ENCODE measurements at places on chromosomes 12 and 14. TPM values are rescaled to one million over a fixed set of nuclear protein-coding genes. Genes with fewer than 3 reads are reported as not detected.

Gene TRIM9
- 11.9 TPM for total RNA-seq

Gene TAS2R42
- total RNA-seq = not detected

DNA sequence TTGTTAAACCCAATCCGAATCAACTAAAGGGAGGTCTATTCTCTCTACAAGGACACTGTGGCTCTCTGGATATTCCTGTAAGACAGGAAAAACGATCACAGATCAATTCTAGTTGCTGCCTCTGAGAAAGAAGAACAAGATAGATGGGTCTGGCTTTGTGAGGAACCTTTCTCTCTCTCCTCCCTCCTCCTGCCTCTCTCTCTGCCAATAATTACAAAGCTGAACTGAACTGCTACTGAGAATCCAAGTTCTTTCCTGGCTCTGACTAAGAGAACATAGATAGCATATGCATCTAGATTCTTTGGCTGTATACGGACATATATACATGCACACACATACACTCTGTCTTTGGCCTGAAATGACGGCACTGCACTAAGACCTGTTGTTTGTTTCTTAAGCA is 27.6 kb downstream of the ETV6 start:
- peaks cover 28% of the 10 kb centered on the region for H3K4me1 ChIP-seq
- H3K27me3 ChIP-seq = peaks cover 6% of the 10 kb centered on the region
- H3K36me3 ChIP-seq = no peaks in the 10 kb centered on the region
- no peak overlapping the region for H3K27ac ChIP-seq

GRCh38 chr14:83421711-83422110 is 1888.1 kb upstream of the SEL1L start:
- no peak for DNase-seq
- H3K4me1 ChIP-seq = no peaks in the 10 kb centered on the region
- H3K36me3 ChIP-seq = no peaks in the 10 kb centered on the region
- H3K27me3 ChIP-seq = no peaks in the 10 kb centered on the region

GRCh38 chr14:20294636-20295035 is 11.1 kb downstream of the TTC5 start:
- no peaks in the 10 kb centered on the region for H3K27me3 ChIP-seq
- no peak overlapping the region for H3K27ac ChIP-seq
- H3K4me1 ChIP-seq = no peaks in the 10 kb centered on the region
- no peaks in the 10 kb centered on the region for H3K36me3 ChIP-seq
- DNase-seq = no peak
- no peak overlapping the region for H3K4me3 ChIP-seq

DNA sequence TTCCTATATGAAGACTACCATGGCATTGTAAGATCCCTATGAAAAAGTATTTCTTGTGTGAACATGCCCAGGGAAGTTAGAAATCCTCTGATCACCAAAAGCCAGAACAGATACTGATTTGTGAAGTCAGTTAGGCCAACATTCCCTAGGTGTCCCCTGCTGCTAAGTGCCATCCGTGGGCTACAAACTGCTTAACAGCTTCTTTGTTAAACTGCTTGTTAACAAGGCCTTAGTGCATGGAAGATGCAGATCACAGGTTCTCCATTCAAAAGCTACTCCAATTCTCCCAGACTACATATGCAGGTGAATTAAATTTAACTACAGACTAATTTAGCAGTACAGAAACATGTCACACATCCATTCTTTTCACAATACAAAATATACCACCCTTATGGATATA is 108.2 kb downstream of the PRICKLE1 start:
- peaks cover 2% of the 10 kb centered on the region for H3K4me1 ChIP-seq
- DNase-seq = no peak
- no peak overlapping the region for H3K27ac ChIP-seq
- H3K36me3 ChIP-seq = no peaks in the 10 kb centered on the region
- H3K4me3 ChIP-seq = no peak overlapping the region
- H3K27me3 ChIP-seq = peaks cover 12% of the 10 kb centered on the region

DNA sequence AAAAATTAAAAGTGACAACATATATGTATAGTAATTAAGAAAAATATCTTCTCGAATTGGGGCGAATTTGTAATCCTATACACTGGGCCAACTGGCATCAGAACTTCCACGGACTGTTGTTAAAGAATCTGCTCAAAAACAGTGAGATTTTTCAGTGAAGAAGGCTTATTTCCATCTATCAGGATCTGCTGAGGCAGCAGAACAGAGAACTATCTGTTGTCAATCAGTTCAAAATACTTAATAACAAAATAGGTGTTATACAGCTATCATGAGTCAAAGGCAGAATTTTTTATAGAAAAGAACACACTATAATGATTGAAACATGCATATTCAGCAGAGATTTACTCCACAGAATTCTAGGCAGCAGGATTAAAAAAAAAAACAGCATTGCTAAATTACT is 41.9 kb downstream of the IFNG-AS1 start:
- H3K36me3 ChIP-seq = no peaks in the 10 kb centered on the region
- no peak for DNase-seq
- no peaks in the 10 kb centered on the region for H3K4me1 ChIP-seq
- no peak overlapping the region for H3K4me3 ChIP-seq

- no peaks in the 10 kb centered on the region for H3K27me3 ChIP-seq
- no peak overlapping the region for H3K4me3 ChIP-seq
- no peak overlapping the region for H3K27ac ChIP-seq
- DNase-seq = no peak
- no peaks in the 10 kb centered on the region for H3K36me3 ChIP-seq
Measured at GRCh38 chr14:77541905-77542304, 43.3 kb upstream of the ISM2 start.

DNA sequence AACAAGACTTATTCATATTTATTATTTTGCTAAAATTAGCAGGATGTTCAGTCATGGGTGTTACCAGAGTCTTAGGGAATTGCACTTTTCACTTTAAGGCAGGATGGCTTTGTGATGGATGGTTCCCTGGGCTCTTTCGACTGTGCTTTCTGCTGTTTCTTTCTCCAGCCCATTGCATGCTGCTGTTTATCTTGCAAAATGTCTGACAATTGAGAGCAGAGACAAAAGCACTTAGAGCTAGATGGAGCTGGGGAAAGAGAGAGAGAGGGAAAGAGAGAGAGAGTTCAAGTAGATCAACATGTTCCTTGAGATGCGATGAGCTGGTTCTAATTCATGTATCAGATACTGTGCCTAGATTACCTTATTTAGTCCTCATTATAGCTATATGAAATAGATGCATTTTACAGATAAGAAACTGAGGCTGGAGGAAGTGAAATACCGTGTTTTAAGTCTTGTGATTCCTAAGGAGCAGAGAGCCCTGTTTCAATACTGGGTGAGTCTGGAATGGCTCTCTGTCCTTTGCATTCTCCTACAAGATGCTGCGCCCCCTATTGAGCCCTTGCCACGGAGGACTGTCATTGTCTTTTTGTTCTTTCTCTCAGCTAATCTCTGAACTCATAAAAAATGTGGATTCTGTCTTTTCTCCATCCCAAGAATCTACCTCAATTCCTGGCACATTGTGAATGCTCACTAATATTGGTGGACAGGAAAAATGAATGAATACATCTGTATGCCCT is 227.9 kb downstream of the ALG10B start:
- H3K36me3 ChIP-seq = peaks cover 2% of the 10 kb centered on the region
- peaks cover under 1% of the 10 kb centered on the region for H3K27me3 ChIP-seq
- no peak overlapping the region for H3K4me3 ChIP-seq
- peak; percentile 20 for DNase-seq
- H3K4me1 ChIP-seq = no peaks in the 10 kb centered on the region

DNA sequence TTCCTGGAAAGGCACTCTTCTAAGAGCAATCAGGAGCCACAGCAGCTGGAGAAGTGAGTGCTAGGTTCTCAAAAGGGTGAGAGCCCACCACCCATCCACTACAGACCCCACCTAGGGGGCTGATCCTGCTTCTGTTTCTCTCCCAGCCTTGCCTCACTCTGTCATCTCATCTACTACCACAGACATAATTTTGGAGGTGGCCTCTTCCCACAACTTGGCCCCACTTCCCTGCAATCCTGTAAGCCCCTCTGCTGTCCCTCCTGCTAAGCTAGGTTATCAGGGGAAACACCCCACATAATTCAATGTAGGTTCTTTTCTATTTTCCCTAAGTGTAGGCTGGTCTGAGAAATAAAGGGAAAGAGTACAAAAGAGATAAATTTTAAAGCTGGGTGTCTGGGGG is 16.5 kb downstream of the KRT76 start:
- no peak overlapping the region for H3K27ac ChIP-seq
- H3K36me3 ChIP-seq = no peaks in the 10 kb centered on the region
- no peak for DNase-seq
- H3K27me3 ChIP-seq = no peaks in the 10 kb centered on the region
- no peak overlapping the region for H3K4me3 ChIP-seq

DNA sequence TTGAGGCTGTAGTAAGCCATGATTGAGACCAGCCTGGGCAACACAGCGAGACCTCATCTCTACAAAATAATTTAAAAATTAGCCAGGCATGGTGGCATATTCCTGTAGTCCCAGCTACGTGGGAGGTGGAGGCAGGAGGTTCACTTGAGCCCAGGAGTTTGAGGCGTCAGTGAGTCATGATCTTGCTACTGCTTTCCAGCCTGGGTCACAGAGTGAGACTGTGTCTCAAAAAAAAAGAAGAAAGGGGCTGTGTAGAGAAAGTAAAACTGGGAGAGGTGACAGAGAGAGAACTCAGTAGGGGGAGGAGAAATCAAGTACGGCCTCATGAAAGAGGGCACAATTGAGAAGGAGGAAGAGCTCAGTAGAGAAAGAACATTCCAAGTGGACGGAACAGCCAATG is 12.4 kb downstream of the TECPR2 start:
- no peaks in the 10 kb centered on the region for H3K4me1 ChIP-seq
- no peak overlapping the region for H3K4me3 ChIP-seq
- DNase-seq = no peak
- no peak overlapping the region for H3K27ac ChIP-seq
- H3K27me3 ChIP-seq = no peaks in the 10 kb centered on the region

DNA sequence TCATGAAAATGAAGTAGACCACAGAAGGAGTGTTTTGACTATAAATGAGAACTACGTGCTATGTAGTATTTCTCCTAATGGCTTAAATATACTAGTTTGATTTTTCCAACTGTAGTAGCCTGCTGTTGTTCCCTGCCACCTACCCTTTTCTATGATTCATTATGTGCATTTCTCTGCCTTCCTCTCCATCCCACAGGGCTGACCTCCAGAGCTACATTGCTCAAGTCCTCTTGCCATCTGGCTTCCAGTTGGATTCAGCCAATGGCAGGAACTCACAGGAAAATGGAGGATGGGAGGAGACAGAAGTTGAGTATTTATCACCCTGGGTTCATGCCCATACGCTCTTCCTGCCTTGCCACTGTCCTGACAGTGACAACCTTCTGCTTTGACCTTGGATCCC is 515.3 kb downstream of the SOX5 start:
- DNase-seq = no peak
- H3K27me3 ChIP-seq = no peaks in the 10 kb centered on the region
- no peaks in the 10 kb centered on the region for H3K36me3 ChIP-seq
- H3K27ac ChIP-seq = no peak overlapping the region
- no peak overlapping the region for H3K4me3 ChIP-seq

DNA sequence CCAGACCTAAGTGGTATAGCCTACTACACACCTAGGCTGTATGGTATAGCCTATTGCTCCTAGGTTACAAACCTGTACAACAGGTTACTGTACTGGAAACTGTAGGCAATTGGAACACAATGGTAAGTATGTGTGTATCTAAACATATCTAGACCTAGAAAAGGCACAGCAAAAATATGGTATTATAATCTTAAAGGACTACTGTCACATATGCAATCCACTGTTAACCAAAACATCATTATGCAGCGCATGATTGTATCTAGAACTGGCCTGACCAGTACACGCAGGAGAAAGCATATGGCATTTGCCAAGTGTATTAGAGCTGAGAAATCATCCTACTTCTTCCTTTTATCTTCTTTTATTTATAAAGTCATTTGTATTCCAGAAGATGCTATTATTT is 75.5 kb downstream of the SLC8A3 start:
- H3K4me1 ChIP-seq = no peaks in the 10 kb centered on the region
- peaks cover 5% of the 10 kb centered on the region for H3K36me3 ChIP-seq
- no peak overlapping the region for H3K27ac ChIP-seq
- H3K4me3 ChIP-seq = no peak overlapping the region
- peaks cover 2% of the 10 kb centered on the region for H3K27me3 ChIP-seq

- peaks cover 51% of the 10 kb centered on the region for H3K4me1 ChIP-seq
- H3K27ac ChIP-seq = peak overlapping the region; percentile 44
- no peak overlapping the region for H3K4me3 ChIP-seq
- H3K36me3 ChIP-seq = peaks cover 5% of the 10 kb centered on the region
- no peaks in the 10 kb centered on the region for H3K27me3 ChIP-seq
Measured at GRCh38 chr12:23909551-23909950, 39.9 kb downstream of the SOX5 start.

GRCh38 chr14:75821831-75822521 is 159.8 kb downstream of the TGFB3 start:
- H3K4me1 ChIP-seq = peaks cover 17% of the 10 kb centered on the region
- no peak overlapping the region for H3K27ac ChIP-seq
- no peak for DNase-seq
- H3K4me3 ChIP-seq = no peak overlapping the region
- no peaks in the 10 kb centered on the region for H3K27me3 ChIP-seq

GRCh38 chr14:39247256-39247655 is 13.5 kb downstream of the MIA2 start:
- no peaks in the 10 kb centered on the region for H3K4me1 ChIP-seq
- H3K27ac ChIP-seq = no peak overlapping the region
- no peak for DNase-seq
- no peaks in the 10 kb centered on the region for H3K36me3 ChIP-seq
- H3K4me3 ChIP-seq = no peak overlapping the region

DNA sequence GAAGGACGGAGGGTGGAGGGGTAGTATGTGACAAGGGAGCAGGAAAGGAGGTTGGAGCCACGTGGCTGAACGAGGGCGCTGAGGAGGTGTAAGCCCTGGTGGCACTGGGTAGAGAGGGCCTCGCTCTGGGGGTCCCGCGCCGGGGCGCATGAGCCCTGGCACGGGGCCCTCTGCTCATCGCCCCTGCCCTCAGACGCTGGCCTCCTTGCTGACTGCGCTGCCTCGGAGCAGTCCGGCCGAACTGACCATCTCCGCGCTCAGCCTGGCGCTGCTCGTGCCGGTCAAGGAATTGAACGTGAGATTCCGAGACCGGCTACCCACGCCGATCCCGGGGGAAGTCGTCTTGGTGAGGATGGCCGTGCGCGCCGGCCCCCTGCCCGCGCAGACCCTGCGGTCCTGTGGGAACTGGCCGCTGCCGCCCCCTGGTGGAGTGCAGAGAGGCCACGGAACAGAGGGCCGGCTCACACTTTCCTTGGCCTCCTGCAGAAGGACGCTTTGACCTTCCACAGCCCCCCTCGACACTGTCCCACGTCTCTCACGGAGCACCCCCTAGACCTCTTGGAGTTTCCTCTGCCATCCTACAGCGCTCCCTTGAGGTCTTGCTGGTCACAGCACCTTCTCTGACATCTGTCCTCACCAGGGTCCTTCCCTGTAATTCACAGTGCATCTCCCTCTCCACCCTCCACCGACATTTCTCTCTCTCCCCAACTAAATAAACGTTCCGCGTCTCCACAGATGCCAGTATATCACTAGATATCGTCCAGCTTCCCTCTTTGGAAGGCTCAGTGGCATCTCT is 10.5 kb downstream of the ARHGEF25 start:
- peaks cover 19% of the 10 kb centered on the region for H3K36me3 ChIP-seq
- peaks cover 52% of the 10 kb centered on the region for H3K27me3 ChIP-seq
- peak overlapping the region; percentile 84 for H3K4me3 ChIP-seq
- H3K27ac ChIP-seq = peak overlapping the region; percentile 44
- DNase-seq = peak; percentile 90

- no peaks in the 10 kb centered on the region for H3K4me1 ChIP-seq
- no peak overlapping the region for H3K27ac ChIP-seq
- H3K36me3 ChIP-seq = peaks cover 11% of the 10 kb centered on the region
Measured at GRCh38 chr14:71883094-71883493, 49.1 kb upstream of the RGS6 start.

- H3K4me3 ChIP-seq = no peak overlapping the region
- H3K27ac ChIP-seq = no peak overlapping the region
- H3K4me1 ChIP-seq = no peaks in the 10 kb centered on the region
- H3K27me3 ChIP-seq = no peaks in the 10 kb centered on the region
- no peak for DNase-seq
Measured at GRCh38 chr14:75182821-75183220, 6.4 kb upstream of the TMED10 start.
